ENCODE measurements at places on chromosomes 3 and 15.

DNA sequence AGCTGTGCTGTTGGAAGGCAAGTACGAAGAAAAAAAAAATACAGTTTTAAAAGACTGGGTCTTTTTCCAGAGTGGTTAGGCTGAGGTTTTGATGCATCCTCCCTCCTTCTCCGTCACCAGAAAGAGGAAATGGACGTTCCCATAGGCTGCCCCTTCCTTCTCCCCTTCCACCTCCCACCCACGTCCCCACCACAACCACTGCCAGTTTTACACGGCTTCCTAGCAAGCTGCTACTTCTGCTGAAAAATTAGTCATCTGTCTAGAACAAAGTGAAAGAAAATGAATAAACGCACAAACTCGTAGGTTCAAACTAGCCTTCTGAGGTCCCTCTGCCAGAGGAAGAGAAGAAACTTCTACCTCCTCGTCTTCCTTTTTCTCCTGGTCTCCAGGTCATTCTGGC, 71.6 kb upstream of the RPL35A start:
- peak; percentile 49 for DNase-seq

- DNase-seq: no peak
Measured at GRCh38 chr15:101068523-101068960, 149.4 kb downstream of the LRRK1 start.

- no peak for DNase-seq
Measured at GRCh38 chr3:188309437-188310269, 155.7 kb downstream of the LPP start.

DNA sequence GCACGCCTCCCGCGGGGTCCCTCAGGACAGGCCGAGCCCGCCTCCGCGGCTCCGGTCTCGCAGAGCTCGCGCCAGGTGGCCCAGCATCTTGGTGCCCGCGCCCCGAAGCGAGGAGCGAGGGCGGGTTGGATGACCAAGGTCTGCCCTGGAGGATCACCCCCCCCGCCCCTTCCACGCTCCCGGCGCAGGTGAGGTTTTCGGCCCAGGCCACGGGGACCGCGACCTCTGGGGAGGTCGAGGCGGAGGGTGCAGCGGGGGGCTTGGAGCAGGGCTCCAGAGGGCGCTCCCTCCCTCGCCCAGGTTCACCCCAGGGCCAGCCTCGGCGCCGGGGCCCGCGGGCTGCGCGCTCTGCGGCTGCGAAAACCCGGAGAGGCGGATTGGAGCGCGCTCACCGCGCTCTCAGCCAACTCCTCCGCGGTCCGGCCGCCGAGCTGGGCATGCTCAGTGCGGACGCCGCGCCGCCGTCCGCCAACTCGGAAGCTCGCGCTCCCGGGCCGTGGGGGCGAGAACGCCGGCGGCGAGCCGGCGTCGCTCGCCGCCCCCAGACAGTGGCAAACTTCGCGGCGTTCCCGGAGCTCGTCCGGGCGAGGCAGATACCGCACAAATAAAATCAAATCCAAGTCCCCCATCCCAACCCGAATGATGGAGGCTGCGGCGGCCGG, at the start of gene MED12L:
Gene MED12L (plus strand): TSS at position 438 of the 662 bp plus-strand sequence. CDS start 1,263 bp downstream, outside the sequence.
- DNase-seq: peak; percentile 37

GRCh38 chr3:184927796-184928315, 115.9 kb downstream of the VPS8 start:
- DNase-seq: no peak

- DNase-seq: no peak
Measured at GRCh38 chr3:170413291-170413690, 5.4 kb upstream of the CLDN11 start.

GRCh38 chr3:154926721-154927120, 153.4 kb upstream of the MME start:
- no peak for DNase-seq

- no peak for DNase-seq
Measured at GRCh38 chr3:58173669-58174398, 36.9 kb downstream of the DNASE1L3 start.

DNA sequence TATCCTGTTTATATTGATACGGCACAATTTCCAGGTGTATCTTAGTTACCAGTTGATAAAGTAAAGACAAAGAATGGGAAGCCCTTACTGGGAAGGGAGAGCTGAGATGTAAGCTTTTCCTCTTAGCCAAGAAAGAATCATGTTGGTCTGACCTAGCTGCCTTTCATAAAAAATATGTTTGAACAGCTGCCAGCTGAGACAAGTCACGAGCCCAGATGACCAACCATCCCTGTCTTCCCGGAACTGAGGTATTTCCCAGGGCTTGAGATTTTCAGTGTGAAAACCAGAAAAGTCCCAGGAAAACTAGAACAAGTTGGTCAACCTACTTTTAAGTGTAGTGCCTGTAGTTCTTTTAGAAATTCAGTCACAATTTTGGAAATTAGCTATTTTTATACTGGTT, 3.6 kb upstream of the MYH15 start:
- DNase-seq: no peak
